ENCODE measurements at places on chromosomes 3 and 15.

GRCh38 chr3:127714125-127714571 lies 41.4 kb downstream of the ABTB1 start:
- no peak for DNase-seq

- DNase-seq, result no peak
Measured at GRCh38 chr15:59399465-59400102, 26.9 kb upstream of the MYO1E start.

- no peak for DNase-seq
Measured at GRCh38 chr3:114553949-114554593, 260.2 kb downstream of the TIGIT start.

- no peak for DNase-seq
Measured at GRCh38 chr3:111594205-111594604, 941 bp downstream of the ZBED2 start.

GRCh38 chr3:16802389-16802788 lies 82.4 kb upstream of the PLCL2 start:
- DNase-seq, result no peak

- no peak for DNase-seq
Measured at GRCh38 chr15:66614951-66615760, 49.4 kb upstream of the LCTL start.

DNA sequence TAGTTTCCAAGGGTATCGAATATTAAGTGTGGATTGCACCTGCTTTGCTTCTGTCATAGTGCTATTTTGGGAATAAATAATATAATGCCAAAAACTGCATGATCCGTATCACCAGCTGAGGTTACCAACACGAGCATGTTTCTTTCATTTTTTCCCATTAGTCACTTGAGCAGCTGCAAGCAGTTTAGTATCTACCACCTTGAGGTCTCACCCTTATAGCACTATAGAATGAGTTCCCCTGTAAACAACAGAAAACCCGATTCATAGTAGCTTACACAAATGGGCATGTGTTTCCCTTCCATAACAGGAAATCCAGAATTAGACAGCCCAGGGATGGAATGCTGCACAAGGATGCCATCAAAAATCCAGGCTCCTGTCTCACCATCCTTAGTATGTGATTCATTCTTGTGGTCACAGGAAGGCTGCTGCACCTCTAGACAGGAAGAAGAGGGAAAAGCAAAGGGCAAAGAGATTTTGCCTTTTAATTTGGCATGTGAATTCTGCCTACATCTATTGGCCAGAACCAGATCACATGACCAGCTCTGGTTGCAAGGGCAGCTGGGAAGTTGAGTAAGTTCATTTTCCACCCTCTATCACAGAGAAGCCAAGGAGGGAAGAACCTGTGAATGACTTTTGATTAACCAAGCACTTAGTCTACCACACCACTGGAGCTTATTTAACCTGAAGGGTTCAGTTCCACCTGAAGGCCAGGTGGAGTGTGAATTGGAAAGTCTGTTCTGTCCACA lies 91.3 kb upstream of the SLC25A36 start:
- no peak for DNase-seq

DNA sequence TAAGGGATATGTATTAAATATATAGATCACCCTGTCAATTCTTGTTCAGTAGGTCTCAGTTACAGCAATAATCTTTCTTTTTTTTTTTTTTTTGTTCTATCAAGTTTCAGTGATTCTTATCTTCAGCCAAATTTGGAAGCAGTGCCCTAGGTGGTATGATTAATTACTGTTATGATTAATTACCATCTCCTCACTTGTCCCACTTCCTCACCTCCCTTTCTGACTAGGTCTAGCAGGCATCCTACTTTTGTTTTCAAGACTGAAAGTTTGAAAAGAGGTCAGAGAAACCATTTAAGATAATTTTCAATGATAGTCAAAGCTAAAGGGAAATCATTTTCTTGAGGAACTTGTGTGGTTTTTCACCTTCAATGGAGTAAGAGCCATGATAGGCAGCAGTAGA lies 144.0 kb upstream of the CNTN4 start:
- no peak for DNase-seq

DNA sequence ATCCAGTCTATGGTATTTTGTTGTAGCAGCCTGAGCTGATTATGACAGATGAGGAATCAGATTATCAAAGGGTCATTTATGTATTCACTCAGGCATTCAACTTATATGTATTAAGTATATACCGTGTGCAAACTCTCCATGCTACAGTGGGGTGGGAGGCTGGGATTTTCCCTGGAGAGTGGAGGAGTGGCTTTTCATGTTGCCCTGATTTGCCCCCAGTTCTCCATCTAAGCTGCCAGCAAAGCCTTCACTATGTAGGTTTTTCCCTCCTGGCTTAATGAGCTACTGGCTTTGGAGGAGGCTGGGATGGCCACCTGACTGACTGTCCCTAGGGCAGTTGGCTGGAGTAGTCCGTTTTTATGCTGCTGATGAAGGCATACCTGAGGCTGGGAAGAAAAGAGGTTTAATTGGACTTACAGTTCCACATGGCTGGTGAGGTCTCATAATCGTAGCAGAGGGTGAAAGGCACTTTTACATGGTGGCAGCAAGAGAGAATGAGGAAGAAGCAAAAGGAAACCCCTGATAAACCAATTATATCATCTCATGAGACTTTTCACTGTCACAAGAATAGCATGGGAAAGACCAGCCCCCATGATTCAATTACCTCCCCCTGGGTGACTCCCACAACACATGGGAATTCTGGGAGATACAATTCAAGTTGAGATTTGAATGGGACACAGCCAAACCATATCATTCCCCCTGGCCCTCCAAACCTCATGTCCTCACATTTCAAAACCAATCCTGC lies 253.9 kb downstream of the RPLP1 start:
- DNase-seq, result no peak

- no peak for DNase-seq
Measured at GRCh38 chr15:51401872-51402517, 60.5 kb downstream of the GLDN start.

- no peak for DNase-seq
Measured at GRCh38 chr15:48940508-48940907, 23.2 kb downstream of the SHC4 start.

GRCh38 chr3:128767094-128767750 lies 41.2 kb downstream of the RAB7A start:
- no peak for DNase-seq

GRCh38 chr3:142930463-142930862 lies 33.0 kb downstream of the PAQR9 start:
- no peak for DNase-seq

DNA sequence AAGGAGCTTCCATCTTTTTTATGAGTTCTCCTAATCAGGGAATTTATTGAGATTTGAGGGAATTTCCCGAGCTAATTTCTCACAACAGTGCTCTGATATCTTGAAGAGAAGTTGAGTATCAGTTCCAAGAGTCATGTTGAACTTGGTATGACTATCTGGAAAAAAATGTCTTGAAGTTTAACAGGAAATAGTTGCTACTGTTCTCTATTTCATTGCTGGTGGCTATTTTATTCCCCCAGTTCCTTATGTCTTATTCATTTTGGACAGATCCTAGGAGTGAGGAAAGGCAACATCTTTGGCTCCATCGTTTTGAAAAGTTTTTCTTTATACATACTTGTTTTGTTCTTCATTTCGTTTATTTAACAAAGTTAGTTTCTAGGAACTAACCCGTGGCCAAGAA lies 307.8 kb upstream of the AGTR1 start:
- no peak for DNase-seq

- DNase-seq, result no peak
Measured at GRCh38 chr3:8891774-8892173, 71.5 kb downstream of the RAD18 start.

GRCh38 chr3:8794247-8794646 lies 24.8 kb upstream of the OXTR start:
- no peak for DNase-seq

DNA sequence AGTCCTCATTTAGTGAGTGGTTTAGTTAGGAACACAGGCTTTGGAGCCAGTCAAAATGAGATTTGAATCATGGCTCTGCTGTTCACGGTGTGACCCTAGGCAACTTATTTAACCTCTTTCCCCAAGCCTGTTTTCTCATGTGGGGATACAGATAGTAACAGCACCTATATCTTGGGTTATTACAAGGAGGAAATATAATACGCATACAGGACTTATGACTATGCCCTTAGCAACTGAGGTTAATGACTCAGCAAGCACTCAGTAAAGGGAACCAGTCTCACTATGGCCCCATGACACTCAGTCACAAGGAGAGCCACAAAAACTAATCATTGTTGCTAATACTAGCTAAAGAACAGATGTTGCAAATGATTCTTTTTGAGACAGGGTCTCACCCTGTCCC lies 45.9 kb downstream of the SUMF1 start:
- DNase-seq, result no peak

GRCh38 chr3:135218304-135218703 lies 423.2 kb downstream of the EPHB1 start:
- no peak for DNase-seq

DNA sequence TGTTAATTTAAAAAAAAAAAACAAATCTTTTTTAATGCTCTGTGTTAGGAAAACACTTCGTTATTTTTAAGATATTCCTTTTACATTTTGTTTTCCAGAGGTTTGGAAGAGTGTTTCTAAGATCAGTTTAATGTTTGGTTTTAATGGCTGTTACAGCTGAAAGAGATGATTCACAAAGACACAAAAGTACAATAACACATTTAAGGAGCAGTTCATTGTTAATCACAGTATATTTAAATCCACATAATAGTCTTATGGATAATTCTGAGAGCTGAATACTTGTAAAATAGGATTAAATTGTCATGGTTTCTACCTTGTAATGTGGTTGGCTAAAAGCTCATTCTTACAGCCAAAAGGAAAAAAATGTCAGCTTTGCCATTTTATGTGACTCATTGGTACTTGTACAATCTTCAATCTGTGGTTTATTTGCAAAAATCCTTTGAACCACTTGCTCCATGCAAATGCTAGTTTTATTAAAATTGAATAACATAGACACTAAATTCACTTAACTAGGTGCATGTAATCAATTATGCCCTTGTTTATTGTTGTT lies 426.4 kb downstream of the NLGN1 start:
- DNase-seq, result no peak

GRCh38 chr3:179717219-179717618 lies 64.4 kb downstream of the USP13 start:
- DNase-seq, result no peak

DNA sequence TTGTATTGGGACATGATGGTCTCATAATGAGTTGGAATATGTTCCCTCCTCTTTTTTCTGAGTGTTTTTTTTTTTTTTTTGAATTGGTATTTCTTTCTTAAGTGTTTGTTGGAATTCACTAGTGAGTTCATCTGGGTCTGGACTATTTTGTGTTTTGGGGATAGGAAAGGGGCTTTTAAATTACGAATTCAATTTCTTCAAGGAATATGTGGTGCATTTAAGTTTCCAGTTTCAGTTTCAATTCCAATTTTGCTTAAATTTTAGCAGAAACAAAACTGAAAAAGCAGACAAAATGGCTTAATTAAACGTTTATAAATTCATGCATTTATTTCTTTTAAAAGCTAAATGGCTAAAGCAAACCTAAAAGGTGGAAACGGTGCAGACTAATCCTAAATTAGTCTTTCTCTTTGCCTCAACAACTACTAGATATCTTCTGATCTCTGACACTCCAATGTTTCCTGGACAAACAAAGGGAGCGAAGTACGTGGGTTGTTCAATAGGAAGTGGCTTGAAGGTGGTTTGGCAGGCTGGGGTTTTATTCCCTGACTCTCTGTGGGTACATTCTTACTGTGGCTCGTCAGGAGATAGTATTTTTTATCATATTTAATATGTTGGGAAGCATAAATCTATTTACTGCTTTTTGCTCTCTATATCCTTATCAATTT lies 50.0 kb upstream of the CORO2B start:
- no peak for DNase-seq

- DNase-seq, result no peak
Measured at GRCh38 chr3:30871720-30872119, 22.7 kb downstream of the GADL1 start.

GRCh38 chr15:84647726-84648125 lies 6.4 kb downstream of the WDR73 start:
- no peak for DNase-seq

DNA sequence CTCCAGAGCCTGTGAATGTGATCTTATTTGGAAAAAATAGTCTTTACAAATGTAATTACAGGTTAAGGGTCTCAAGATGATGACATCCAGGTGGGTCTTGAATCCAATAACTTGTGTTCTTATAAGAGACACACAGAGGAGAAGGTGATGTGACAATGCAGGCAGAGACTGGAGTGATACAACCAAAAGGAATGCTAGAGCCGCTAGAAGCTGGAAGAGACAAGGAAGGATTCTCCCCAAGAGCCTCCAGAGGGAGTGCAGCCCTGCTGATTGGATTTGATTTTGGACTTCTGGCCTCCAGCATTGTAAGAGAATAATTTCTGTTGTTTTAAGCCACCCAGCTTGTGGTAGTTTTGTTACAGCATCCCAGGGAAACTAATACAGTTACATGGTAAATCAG lies 9.7 kb downstream of the MYH15 start:
- DNase-seq, result no peak
